ENCODE measurements at places on chromosomes 5 and 9. TPM values are rescaled to one million over a fixed set of nuclear protein-coding genes. Genes with fewer than 3 reads are reported as not detected.

GRCh38 chr5:57987552-57987951, 472.3 kb downstream of the PLK2 start:
- no peak overlapping the region for H3K27ac ChIP-seq
- no peak for DNase-seq
- H3K4me3 ChIP-seq: no peak overlapping the region
- no peaks in the 10 kb centered on the region for H3K36me3 ChIP-seq
- no peaks in the 10 kb centered on the region for H3K27me3 ChIP-seq
- H3K4me1 ChIP-seq: no peaks in the 10 kb centered on the region

DNA sequence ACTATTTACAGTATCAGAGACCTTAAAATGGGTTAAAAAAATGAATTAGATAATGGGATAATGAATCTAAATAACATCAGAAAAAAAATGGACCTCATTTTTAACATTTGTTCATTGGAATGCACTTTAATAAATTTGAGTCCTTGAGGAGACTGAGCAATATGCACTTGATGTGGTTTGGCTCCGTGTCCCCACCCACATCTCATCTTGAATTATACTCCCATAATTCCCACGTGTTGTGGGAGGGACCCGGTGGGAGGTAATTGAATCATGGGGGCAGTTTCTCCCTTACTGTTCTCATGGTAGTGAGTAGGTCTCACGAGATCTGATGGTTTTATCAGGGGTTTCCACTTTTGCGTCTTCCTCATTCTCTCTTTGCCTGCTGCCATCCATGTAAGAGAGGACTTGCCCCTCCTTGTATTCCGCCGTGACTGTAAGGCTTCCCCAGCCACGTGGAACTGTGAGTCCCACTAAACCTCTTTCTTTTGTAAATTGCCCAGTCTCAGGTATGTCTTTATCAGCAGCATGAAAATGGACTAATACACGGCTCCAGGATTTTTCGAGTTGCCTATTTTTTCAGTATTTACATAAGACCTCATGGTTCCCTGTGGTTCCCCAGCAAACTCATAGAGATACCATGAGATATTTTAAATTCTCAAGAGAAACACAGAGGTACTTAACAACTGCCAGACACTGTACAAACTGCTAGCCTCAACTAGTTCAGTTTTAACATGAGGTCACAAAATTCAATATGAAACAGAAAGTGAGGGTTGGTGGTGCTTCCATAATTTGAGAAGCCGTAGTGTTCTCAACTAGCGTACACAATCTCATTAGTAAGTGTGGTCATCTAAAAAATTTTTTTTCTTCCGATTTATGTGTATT, 128.3 kb downstream of the TLE1 start:
- no peak overlapping the region for H3K4me3 ChIP-seq
- no peaks in the 10 kb centered on the region for H3K36me3 ChIP-seq

- no peaks in the 10 kb centered on the region for H3K36me3 ChIP-seq
- H3K27me3 ChIP-seq: peaks cover 9% of the 10 kb centered on the region
- DNase-seq: no peak
- no peak overlapping the region for H3K4me3 ChIP-seq
- H3K4me1 ChIP-seq: no peaks in the 10 kb centered on the region
Observed at GRCh38 chr5:136089791-136090190, 42.9 kb upstream of the SMAD5 start.

The PHF24 gene
- 1.1 TPM for total RNA-seq

Measured in activated T-cell treated with anti-CD3 and anti-CD28 coated beads, Interleukin-2, amount 50 U/mL, for 72 hours (primary cell).